Femur (tissue), 1 donor: ENCODE measurements at places on chromosomes 7 and 10.
A peak's percentile ranks its signal among the peaks of the same experiment; 100 is the strongest.

- DNase-seq: no peak
These were observed 89.3 kb upstream of the PRKCQ start for GRCh38 chr10:6669269-6669859.

GRCh38 chr10:43965033-43965917 is 316.6 kb upstream of the ZNF32 start:
- DNase-seq: peak; percentile 32

GRCh38 chr7:92696584-92696983 is 106.4 kb upstream of the FAM133B start:
- no peak for DNase-seq

DNA sequence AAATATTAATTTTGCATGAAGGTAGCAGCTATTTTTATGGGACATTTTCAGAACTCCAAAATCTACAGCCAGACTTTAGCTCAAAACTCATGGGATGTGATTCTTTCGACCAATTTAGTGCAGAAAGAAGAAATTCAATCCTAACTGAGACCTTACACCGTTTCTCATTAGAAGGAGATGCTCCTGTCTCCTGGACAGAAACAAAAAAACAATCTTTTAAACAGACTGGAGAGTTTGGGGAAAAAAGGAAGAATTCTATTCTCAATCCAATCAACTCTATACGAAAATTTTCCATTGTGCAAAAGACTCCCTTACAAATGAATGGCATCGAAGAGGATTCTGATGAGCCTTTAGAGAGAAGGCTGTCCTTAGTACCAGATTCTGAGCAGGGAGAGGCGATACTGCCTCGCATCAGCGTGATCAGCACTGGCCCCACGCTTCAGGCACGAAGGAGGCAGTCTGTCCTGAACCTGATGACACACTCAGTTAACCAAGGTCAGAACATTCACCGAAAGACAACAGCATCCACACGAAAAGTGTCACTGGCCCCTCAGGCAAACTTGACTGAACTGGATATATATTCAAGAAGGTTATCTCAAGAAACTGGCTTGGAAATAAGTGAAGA is 112.3 kb downstream of the CFTR start:
- DNase-seq: no peak

GRCh38 chr10:129784291-129784690 is 179.8 kb downstream of the EBF3 start:
- DNase-seq: no peak

DNA sequence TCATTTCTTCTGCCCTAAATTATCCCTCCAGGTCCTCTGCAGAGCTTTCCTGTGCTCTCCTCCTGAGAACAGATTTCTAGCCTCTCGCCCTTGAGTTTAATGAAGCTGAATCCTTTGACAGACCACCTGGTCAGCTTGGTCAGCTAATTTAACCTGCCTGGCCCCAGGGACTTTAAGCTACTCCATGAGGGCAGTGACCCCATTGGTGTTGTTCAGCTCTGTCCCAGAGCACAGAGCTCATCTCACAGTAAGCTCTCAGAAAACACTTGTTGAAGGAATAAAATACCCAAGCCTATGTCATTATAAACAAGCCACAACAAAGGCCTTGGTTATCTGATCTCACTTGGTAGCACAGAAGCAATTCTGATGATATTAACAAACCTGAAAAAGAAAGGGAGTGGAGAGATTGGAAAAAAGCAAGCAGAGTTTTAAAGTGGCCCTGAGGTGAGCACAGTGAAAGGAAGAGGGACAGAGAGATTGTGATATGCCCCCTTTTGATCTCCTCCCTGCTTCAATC is 24.4 kb downstream of the SLC26A4 start:
- no peak for DNase-seq

- no peak for DNase-seq
These were observed 84.7 kb upstream of the DKK1 start for GRCh38 chr10:52229291-52229931.

GRCh38 chr10:26486990-26487850 is 49.1 kb downstream of the APBB1IP start:
- peak; percentile 63 for DNase-seq

DNA sequence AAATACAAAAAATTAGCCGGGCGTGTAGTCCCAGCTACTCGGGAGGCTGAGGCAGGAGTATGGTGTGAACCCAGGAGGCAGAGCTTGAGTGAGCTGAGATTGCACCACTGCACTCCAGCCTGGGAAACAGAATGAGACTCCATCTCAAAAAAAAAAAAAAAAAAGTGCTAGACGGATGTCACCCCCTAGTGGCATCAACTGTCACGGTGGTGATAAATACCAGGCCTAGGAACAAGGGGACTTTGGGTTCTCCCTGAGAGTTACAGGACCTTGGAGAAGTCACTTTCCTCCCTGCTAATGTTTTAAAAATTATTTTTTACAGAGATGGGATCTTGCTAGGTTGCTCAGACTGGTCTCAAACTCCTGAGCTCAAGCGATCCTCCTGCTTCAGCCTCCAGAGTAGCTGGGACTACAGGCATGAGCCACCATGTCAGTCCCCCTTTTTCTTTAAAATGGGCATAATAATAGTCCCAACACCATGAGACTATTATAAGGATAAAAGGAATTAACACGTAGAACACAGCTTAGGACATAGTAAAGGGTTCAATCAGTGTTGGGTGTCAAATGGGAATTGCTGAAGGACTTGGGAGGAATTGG is 2.6 kb upstream of the TMEM130 start:
- DNase-seq: no peak

DNA sequence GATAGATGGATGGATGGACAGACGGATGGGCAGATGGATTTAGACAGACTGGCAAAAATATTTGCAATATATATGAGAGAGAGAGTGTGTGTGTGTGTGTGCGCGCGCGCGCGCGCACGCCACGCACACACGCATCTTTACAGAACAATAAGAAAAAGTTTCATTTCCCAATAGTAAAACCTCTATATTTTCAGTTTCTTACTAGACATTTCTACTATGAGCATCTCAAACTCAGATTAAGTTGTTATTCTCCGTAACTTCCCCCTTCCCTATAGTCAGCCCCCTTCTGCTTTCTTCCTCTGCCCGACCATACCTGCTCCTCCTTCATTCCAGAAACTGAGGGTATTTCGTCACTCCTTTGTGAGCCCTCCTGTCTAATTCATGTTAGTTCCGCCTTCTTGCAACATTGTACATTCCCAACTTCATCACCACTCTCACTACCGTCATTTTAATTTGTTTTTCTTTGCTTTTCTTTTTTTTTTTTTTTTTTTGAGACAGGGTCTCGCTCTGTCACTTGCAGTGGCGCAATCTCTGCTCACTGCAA is 154.4 kb upstream of the SH2B2 start:
- DNase-seq: no peak

DNA sequence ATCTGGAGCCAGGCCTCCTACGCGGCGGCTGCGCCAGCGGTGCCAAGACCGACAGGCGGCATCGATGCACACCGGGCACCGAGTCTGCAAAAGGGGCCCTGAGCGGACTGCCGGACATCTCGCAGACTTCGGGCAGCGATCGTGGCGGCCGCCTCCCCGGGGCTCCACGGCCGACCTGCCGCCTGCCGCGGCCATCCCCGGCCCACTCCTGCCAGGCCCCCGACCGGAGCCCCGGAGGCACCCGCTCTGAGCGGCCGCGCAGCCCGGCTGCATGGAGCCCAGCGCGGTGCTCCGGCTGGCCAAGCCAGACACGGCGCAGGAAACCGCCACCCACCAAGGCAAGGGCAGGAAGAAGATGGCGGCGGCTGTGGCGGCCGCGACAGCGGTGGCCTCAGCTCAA is 154.2 kb upstream of the KCTD7 start:
- no peak for DNase-seq

GRCh38 chr10:104029521-104029860 is 56.2 kb downstream of the COL17A1 start:
- no peak for DNase-seq

GRCh38 chr7:16420649-16421332 is 547 bp downstream of the CRPPA start:
- peak; percentile 92 for DNase-seq

- DNase-seq: no peak
These were observed 79.3 kb upstream of the NANOS1 start for GRCh38 chr10:118950190-118950680.

GRCh38 chr10:8061274-8062211 is 7.1 kb downstream of the GATA3 start:
- no peak for DNase-seq

DNA sequence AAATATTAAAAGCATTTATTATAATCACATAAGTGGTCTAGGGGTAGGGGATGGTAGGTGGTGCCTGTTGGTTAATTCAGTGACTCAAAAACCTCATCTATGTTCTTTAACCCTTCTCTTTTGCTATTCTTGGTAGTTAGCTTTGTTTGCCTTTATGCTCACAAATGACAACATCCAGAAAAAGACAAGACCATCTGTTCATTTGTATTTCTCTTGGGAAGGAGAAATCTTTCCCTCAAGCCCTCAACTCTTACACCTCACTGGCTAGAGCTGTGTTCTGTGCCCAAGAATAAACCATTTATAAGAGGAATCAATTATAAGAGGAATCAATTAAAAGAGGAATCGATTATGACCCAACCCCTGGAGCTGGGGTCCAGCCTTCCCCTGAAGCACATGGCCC is 10.8 kb upstream of the IFRD1 start:
- no peak for DNase-seq

DNA sequence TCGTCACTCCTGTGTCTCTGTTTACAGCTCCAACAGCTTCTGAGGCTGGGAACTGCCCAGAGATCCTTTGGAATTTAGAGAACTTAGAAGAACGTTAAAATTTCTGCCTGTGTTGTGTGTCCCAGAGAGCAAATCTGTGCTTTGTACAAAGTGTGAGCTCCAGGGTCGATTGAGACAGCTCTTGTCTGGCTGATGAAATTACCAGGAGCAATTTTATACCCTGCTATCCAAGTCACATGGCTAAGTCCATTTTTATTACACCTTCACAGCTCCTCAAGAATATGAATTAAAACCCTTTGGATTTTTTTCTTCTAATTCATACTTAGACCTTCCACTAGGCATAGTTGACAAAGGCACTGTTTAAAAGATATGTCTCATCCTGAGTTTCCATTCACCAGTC is 46.5 kb upstream of the INSYN2A start:
- DNase-seq: no peak

- no peak for DNase-seq
These were observed 213.8 kb downstream of the MLLT10 start for GRCh38 chr10:21747809-21748208.

DNA sequence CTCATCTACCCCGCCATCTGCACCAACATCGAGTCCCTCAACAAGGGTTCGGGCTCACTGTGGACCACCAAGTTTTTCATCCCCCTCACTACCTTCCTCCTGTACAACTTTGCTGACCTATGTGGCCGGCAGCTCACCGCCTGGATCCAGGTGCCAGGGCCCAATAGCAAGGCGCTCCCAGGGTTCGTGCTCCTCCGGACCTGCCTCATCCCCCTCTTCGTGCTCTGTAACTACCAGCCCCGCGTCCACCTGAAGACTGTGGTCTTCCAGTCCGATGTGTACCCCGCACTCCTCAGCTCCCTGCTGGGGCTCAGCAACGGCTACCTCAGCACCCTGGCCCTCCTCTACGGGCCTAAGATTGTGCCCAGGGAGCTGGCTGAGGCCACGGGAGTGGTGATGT is 34.6 kb upstream of the CDH23 start:
- DNase-seq: no peak

DNA sequence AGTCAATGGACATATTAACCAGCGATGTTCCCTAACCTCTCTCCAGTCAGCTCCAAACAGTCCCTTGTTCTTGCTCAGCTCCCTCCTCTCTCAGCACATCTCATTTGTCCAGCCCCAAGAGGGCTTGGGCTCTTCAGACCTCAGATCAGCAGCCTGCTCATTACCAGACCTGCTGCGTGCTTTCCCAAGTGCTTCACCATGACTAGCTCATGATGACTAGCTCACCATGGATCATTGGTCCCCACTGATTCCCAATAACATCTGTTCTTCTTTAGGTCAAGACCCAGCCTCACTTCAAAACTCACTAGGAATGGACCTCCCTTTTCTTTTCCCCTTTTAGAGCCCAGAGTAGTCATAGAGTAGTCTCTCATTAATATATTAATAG is 121.9 kb downstream of the SLC16A9 start:
- no peak for DNase-seq

GRCh38 chr10:926075-926698 is 5.3 kb downstream of the LARP4B start:
- DNase-seq: no peak

DNA sequence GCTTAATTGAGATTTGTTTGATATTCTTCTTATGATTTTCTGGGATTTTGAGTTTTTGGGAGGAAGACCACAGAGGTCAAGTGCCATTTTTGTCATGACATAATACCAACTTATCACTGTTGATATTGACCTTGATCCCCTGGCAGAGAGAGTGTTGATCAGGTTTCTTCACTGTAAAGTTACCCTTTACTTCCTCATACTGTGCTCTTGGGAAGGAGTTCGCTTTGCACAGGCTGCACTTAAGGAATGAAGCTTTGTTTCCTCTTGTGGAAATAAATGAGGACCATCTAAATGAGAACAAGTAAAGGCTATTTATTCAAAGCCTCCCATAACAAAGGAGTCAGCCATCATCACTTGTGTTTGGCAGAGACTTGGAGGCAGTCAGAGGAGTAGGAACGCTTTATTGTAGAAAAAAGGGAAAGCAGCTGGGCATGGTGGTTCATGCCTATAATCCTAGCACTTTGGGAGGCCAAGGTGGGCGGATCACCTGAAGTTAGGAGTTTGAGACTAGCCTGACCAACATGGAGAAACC is 16.1 kb downstream of the ST7 start:
- no peak for DNase-seq

GRCh38 chr10:71998119-71998839 is 34.1 kb downstream of the CHST3 start:
- DNase-seq: no peak

GRCh38 chr7:29398011-29398410 is 165.6 kb upstream of the PRR15 start:
- no peak for DNase-seq

GRCh38 chr7:88095-88926 is 104.1 kb upstream of the FAM20C start:
- DNase-seq: peak; percentile 18

GRCh38 chr7:122884186-122884585 is 2.1 kb downstream of the CADPS2 start:
- DNase-seq: no peak

GRCh38 chr10:131119626-131120355 is 191.7 kb downstream of the TCERG1L start:
- DNase-seq: no peak

GRCh38 chr10:19245889-19246752 is 197.5 kb downstream of the MALRD1 start:
- no peak for DNase-seq

DNA sequence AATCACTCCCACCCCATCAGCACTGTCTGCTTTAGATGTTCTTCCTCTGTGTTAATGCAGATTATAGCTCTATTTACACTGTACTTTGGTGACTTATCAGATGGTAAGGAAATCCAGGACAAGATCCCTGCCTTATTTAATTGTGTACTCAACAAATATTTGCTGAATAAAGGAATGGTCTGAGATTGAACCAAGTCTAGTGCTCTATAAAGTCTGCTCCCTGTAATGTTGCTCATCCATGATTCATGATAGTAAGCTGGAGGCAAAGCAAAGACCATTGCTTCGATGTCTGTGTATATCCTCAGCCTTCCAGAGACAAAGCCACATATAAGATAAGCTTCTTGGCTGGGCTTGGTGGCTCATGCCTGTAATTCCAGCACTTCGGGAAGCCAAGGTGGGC is 33.5 kb downstream of the PLCE1 start:
- no peak for DNase-seq
